ENCODE measurements at places on chromosomes 12 and 14.

DNA sequence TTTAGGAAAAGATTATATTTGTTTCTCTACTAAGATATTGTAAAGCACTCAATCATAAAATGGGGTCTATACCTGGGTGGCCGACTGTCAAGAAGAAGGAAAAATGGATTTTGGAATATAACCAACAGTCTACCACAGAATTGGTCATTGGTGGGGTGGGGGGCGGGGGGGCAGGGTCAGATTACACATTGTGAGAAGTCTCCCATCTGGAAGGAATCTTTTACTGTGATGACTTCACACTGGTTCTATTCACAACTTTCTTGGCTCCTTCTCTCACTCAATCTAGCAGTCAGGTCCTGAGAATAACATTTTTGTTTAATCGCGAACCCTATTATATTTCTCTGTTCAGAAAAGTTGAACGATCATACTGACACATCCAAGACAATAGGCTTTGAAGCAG is 8.7 kb upstream of the CLEC4E start:
- no peak for DNase-seq

- no peak for DNase-seq
Measured at GRCh38 chr14:103574707-103575285, 12.0 kb downstream of the COA8 start.

DNA sequence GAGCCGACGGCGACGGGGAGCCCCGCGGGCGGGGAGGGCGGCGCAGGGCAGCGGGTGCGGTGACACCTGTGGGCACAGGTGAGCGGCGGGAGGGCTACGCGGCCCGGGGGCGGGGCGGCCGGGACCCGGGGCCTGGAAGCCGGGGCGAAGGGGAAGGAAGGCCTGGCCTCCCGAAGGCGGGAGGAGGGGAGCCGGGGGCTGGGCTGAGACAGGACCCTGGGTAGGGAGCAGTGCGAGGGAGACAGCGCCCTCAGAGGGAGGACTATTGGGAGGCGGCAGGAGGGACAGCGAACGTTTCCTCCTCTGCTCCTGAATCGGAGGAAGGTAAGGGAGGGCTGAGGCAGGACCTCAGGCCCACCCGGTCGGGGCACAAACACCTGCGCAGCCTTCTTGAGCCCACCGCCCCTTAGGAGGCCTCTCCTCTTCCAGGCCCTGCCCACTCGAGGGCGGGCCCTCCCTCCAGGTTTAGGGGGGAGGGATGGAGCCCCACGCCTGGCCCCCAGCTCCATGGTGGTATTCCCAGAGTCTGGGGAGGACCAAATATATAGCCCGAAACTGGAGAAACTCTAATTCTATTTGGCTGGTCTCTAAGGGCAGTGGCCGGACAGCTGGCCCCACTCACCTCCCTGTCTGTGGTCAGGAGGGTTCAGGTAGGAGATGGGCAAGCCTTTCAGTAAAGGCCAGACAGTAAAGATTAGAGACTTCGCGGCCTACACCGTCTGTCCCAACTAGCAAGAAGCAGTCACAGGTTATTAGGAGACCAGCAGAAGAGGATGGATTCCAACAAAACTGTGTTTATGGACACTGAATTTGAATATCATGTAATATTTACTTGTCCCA is 509 bp downstream of the PLEKHG6 start:
- DNase-seq = no peak

DNA sequence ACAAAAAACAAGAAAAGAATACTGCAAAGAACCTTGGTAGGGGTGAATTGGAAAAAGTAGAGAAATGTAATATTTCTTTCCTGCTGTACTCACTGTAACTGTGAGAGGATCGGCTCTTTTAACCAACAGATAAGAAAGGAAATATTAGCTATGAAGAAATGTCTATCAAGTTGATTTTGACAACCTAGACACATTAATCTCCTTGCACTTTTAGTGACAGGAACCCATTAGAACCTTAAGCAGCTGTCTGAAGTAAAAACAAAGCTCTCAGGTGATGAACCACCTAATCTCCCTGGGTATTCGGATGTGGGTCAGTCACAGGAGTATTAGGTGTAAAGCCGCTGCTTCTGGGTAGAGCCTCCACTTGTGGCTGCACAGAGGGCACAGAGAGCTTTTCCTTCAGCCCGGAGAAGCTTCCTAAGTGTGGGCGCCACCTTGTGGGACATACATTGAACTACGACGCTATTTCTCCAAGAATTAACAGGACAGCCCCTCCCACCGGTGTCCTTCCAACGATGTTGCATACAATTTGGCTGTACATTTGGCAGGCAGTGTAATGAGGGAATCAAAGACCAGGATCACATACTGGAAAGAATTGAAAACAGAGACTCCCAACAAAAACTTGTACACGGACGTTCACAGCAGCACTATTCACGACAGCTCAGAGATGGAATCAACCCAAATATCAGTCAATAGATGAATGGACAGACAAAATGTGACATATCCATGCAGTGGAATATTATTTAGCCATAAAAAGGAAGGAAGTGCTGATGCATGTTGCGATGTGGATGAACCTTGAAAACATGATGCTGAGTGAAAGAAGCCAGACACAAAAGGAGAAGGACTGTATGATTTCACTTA is 28.9 kb upstream of the MAPKAPK5 start:
- DNase-seq = peak; percentile 76

DNA sequence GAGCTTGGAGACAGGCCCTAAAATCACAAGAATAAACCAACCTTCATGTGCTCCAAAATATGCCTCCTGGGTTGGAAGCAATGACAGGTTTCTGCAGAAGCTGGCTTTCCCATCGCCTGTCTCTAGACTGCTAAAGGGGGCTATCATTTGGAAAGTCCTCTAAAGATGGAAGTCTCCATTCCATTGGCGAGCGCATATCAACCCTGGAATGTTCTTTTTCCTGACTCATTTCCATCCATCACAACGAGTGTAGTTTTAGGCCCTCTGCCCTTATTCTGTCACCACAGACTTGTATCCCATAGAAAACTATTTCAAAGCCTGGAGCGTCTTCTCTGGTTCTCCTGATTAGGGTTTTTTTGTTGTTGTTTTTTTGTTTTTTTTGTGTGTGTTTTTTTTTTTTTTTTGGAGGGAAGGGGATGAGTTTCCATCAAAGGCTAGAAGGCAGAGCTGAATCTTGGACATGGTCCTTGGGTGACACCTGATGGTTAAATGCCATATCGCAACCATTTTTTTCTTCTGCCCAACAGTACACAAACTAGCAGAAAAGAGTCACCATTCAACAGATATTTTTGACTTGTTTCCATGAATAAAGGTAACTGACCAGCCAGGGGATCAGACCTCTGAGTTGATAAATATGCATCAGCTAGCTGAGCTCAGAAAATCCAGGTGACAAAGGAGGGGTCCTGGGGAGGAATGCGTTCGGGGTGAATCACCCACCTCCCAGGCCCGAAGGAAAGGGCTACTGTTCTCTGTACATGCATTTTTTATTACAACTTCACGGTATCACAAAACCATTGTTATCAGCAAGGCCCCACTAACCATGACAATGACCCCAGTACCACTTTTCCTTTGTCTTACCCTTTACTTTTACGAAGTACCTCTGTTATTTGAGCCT is 40.5 kb downstream of the KCNA5 start:
- DNase-seq = no peak

DNA sequence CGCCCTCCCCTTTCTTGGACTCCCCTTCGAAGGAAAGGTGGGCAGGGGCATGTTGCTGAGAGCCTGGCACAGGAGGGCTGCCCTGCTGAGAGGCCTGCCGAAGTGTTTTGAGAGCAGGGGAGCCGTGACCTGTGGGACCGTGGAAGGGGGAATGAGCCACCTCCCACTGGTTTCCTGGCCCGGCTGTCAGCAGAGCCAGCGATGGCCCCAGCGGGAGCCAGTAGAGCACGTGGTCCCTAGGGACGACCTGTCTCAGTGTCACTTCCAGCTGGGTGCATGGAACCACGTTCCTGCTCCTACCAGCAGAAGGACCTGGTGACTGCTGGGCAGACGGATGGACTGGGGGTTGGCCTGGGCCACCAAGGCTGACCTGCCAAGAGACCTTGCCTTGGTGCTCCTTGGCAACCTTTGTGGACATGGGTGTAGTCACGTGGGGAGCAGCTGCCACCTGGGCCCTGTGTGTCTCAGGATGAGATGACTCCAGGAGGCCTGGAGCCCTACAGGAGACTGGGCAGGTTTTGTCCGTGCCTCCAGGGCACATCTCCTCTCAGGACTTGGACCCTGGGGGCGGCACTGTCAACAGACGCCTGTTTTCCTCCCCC is 34.6 kb downstream of the BEGAIN start:
- DNase-seq = no peak

DNA sequence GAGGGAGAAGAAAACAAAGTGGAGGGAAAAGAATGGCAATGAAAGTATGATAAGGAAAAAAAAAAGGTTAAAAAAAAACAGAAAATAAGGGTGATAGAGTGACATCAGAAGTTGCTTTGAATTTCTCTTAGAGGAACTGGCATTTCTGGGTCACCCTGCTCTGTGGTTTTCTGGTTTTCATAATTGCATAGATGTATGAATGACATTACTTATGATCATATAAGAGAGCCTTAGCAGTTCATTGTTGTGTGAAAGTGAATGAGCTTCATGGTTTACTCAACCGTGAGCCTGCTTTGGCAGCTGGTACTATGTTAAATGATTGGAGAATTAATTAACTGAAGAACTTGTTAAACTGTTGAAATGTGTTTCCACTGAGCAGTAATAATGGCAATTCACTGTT is 336.4 kb upstream of the FBXO33 start:
- DNase-seq = no peak

DNA sequence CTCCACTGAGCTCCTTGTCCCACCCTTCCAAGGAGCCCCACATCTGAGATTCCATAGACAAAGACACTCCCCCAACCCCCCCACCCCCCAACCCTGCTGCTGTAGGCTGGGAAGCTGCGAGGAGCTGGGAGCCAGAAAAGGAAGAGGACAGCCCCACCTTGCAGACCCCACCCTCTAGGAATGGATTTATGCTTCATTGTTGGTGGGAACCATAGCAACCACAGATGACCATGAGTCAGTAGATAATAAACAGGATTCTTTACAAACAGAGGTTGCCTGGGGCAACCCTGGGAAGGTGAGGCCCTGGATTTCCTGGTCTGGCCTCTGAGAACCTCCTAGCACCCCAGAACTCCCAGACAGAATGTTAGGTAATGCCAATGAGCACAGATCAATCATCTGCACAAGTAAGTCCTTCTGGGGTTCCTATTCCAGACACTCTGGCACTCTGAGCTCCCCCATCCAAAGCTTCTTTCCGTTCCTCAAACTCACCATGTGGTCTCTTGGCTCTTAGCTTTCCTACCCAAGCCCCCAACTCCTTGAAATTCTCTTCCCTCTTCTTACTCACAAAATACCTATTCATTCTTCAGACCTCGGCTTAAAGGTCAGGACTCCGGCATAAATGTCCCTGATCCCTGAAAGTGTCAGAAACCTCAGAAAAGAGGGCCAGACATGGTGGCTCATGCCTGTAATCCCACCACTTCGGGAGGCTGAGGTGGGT is 15.2 kb upstream of the PLEKHG6 start:
- DNase-seq = no peak

DNA sequence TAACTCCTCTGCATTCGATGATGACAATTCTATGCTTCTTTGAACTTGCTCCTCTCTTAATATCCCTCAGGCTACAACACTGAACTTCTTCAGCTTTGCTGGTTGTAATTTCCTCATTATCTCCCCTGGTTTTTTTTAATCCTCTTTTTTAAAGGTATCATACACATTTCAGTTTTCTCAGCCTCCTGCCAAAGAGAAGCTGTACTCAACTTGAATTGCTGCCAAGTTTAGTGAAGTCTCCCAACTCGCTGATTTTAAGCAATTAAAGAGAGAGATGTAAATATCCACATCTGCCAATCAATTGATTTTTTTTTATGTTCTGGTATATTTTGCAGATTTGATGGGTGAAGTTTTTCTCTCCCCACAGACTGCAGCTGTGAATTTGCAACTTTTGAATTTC is 817.8 kb downstream of the GALC start:
- no peak for DNase-seq

GRCh38 chr12:85155791-85156190 is 119.6 kb downstream of the LRRIQ1 start:
- no peak for DNase-seq

GRCh38 chr12:92272061-92272964 is 126.7 kb upstream of the BTG1 start:
- DNase-seq = no peak

DNA sequence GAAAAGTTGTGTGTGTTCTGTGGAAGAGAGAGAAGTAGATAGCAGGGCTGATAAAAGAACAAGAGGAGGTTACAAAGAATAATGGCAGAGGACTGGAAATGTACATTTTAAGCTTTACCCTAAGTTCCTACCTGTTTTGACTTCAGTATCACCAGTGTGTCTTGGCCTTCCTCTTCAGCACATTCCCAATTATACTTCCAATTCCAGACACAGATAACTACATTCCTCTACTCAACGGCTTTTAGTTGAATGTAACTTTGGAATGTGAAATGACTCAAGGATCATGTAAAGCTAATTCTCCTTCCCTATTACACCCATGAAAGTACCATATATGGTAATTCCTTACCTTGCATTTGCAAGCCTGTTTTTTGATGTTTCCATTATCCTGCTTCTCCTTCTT is 5.0 kb downstream of the MGST1 start:
- no peak for DNase-seq

DNA sequence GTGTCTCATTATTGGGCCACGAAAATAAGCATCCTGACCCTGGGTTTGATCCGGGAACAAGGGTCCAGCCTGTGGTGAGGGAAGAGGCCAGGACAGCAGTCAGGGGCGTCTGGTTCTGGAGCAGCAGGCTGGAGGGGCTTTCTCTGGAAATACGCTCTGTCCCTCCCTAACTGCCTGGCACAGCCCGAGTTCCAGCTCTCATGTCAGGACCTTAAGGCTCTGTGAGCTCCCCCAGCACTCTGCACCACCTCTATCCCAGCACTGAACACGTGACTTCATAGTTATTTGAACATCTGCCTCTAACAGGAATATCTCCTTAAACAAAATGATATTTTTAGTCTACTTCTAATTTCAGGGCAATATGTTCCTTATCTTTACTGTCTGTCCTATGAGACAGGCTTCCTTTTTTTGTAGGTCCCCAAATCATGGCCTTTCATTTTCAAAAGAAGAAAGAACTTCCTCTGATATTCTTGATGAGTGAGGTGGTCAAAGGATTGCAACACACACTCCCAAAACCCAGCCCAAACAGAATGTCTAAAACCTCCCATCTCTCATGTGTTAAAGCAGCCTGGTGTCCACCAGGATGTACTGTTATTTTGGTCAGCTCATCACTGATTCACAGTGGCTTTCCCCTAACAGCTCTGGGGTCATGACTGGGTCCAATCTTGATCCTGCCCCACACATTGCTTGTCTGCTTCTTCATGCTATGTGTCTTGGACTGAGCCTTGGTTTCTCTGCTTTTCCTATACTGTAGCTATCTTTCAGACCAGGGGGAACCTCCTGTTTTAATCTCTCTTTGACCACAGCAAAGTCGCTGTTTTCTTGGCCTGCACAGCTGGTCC is 9.7 kb downstream of the AQP6 start:
- DNase-seq = no peak

DNA sequence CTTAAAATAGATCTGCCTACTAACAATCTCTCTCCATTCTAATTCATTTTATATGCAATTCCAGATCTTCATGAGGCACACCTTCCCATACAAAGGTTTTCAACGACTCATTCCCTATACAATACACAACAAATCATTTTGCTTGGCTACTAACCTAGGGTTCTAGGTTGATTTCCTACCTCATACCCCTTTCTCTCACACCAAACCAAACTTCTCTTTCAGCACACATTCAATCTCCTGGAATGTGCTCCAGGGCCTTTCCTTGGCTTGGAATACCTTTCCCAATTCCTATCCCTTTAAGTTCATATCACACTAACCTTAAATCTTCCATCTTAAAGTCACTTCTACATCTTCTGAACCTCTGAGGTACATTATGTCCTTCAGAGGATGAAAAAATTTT is 38.7 kb upstream of the MTERF2 start:
- DNase-seq = no peak

GRCh38 chr12:89653-90052 is 23.1 kb downstream of the IQSEC3 start:
- no peak for DNase-seq
